ENCODE measurements at places on chromosomes 5 and 9. TPM values are rescaled to one million over a fixed set of nuclear protein-coding genes. Genes with fewer than 3 reads are reported as not detected.

The DEPDC1B gene
- 17.6 TPM for total RNA-seq

The FBLL1 gene
- 0.09 TPM for total RNA-seq

The FOXD4 gene
- total RNA-seq, result 0.23 TPM

The WDR38 gene
- total RNA-seq, result 0.13 TPM

The IL3 gene
- total RNA-seq, result not detected

Data from A549 treated with Hydrocortisone at 1 μM for 4 hours (cell line).